ENCODE measurements at places on chromosomes 3 and 15.

GRCh38 chr15:58967479-58967878 lies 20.0 kb upstream of the RNF111 start:
- no peak for DNase-seq

DNA sequence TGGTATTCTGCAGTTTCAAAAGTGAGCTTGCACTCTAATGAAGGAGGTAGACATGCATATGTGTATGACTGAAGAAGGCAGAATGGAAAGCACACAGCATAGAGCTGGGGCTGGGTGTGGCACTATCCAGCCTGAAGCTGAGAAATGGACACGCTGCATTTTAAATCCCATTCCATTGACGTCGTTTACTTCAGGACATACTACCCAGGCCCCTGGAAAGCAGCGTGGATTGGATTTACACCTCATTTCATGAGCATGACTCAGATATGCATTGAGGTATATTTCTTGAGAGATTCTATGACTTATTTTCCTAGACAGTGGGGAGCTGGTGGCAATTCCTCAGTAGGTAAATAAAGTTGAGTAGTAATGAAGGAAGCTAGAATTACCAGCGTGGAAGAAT lies 101.4 kb downstream of the ABI3BP start:
- no peak for DNase-seq

DNA sequence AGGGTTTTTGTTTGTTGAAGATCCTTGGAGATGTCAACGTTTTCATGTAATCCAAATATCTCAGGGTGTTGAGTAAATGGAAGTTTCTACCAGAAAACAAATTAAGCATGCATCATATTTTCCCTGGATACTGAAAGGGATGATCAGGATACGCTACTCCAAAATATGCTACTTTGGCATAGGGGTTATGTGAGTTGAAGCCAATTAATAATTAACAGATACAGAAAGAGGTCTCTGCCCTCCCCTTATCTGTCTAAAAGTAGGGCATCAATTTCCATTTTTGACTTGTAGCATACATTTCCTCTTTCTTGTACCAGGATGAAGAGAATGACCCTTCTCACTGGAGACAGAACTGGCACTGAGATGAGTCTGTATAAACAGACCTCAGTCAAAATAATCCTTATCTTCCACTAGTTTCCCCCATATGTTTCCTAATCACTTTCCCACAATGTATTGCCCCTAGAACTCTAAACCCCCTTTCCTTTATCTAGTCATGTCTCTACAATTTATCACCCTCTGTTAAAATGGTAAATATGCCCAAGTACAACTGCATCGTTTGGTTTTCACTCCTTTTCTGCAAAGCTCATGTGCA lies 17.4 kb upstream of the ASB14 start:
- no peak for DNase-seq

DNA sequence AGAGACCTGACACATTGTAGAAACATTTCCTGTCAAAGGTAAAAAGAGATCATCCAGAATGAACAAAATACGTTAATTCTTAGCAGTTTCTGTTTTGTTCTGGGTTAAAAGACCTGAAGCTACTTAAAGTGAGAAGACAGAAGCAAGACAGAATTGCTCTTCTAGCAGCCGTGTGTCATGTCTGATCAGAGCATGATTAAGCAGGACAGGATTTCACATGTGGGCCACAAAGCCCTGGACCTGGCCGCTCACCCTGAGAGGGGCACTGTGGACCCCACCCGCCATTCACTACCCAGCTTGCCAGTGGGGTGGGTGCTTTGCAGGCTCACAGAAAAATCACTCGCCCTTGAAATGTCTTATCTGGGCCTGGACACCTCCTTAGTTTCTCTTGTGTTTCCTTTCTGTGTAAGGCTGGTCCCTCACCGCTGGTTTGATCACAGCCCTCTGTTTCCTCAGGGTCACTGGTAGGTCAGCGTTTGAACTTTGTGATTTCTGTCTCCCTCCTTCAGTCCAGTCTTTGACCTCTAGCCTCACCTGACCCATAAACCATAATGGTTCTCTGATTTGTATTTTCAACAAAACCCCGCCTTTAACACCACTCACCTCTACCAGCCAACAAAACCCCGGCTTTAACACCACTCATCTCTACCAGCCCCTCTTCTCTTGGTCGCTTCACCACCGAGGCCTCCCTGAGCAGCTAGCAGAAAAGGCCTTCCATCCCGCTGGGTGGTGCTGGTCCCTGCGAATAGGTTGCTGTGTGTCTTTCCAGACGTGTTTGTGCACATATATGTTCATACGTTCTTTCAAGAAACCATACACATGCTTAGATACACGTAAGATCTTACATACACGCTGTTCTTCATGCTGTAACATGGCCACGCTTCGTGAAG lies 185.0 kb downstream of the OR4M2 start:
- DNase-seq, result no peak

GRCh38 chr3:25166016-25166415 lies 262.0 kb upstream of the RARB start:
- DNase-seq, result no peak

GRCh38 chr3:7265736-7266135 lies 404.8 kb downstream of the GRM7 start:
- no peak for DNase-seq

DNA sequence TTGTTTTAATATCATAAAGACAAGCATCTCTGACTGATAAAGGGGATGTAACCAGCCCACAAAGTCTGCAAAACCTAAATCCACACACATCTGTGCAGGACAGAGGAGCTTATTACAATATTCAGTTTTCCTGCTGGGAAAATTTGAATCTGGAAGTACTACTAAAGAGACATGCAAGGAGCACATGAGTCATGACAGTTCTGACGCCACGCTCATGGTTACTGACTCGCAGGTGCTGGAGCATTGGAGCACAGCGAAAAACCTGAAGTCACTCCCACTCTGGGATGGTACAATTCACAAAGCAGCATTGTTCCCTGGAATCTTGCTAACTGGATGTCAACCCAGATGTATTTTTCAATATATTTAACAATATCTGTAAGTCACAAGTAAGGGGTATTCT lies 7.6 kb upstream of the ISL2 start:
- no peak for DNase-seq

- DNase-seq, result no peak
Measured at GRCh38 chr3:31354373-31354772, 178.4 kb upstream of the STT3B start.

DNA sequence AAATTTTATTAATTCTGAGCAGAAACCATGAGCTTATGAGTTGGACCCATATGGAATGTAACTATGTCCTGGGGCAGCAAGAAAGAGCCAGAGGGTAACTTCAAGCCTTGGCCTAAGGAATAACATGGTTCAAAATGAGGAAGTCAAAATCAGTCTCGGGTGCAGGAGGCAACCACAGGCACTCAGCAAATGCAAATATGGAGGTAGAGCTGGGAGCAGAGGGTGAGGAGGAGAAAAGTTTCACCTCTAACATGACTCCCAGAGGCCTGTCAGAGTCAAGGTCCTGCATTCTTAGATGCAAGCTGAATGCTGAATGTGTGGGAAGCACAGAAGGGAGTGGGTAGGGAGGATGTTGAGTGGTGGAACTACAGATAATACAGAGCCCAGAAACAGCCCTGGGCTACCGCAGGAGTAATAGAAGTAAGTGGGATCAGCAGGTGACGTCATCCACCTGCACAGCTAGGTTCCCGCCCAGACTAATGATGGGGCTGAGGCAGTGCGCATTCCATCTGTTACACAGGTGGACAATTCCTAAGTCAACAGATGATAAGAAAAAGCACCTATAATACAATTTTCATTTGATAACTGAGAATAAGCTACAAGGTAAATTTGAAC lies 279.8 kb upstream of the ARRDC4 start:
- no peak for DNase-seq

DNA sequence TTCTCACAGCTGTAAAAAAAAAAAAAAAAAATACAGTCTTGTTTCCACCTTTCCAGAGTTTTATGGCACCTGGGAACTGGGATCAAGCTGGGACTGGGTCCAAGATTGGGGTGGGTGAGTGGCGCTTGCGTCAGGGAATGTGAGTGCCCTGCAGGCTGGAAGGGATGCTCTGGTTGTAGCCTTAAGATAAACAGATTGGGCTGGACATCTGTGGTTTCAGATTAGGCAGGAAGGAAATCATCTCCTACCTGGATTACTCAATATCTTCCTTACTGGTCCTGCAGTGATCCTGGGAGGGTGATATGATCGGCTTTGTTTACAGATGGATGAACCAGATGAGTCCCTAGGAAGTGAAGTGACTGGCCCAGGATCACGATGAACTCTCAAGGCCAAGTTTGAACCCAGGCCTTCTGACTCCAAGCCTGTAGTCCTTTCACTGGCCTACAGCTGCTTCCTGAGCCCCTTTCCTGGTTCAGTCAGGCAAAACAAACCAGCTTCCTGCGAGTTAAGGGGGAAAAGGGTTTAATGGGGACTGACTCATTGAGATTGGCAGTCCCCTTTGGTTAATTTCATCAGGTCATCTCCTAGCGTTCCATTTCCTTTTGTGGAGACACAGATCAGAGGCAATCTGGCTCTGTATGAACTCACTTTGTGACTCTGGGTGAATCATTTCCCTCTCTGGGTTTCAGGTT lies 179.8 kb downstream of the THSD4 start:
- DNase-seq, result no peak

DNA sequence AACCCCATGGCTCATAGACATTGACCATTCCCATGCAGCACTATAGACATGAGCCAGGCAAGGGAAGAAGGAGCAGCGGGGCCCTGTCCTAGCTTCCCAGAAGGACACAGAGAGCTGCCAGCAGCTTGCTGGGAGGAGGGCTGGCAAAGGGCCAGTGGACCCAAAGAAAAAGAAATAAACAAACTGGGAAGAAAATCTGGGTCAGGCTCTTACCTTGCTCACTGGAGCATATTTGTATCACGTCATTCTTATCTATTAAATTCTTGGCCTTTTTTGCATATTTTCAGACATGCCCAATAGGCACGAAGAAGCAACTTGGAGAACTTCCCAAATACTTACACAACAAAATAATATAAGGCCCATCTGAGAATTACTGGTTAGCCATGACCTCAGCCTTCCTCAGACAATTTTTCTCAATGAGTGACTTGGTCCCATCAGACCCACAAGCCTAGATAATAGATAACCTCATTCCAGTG lies 28.4 kb downstream of the RASGRP1 start:
- DNase-seq, result no peak

GRCh38 chr3:23676093-23676492 lies 129.7 kb upstream of the UBE2E1 start:
- no peak for DNase-seq

- no peak for DNase-seq
Measured at GRCh38 chr3:149090907-149091306, 4.6 kb upstream of the HLTF start.

- DNase-seq, result no peak
Measured at GRCh38 chr3:126468028-126468891, 7.4 kb downstream of the ZXDC start.

- DNase-seq, result no peak
Measured at GRCh38 chr3:148175214-148175613, 522.5 kb upstream of the AGTR1 start.

- DNase-seq, result no peak
Measured at GRCh38 chr3:28050885-28051284, 190.5 kb upstream of the CMC1 start.

GRCh38 chr3:30662836-30663235 lies 56.4 kb downstream of the TGFBR2 start:
- no peak for DNase-seq

- no peak for DNase-seq
Measured at GRCh38 chr15:87354661-87355410, 901.7 kb downstream of the NTRK3 start.

DNA sequence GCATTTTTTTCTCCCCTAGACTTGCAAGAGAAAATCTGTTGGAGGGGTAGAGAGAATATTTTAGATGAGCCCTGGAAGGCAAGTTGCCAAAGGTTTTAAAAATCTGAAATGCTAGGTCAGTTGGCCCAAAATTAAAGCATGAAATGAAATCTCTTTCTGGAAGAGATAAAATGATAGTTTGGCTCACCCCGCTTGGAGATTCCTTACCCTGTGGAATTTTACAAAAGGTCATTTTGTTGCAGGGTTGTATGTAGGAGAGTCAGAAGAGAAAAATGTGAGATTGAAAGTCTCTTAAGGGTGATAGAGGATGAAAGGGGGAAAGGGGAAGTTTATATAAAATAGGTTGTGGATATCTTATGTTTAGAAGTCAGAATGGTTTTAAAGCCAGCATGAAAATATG lies 277.8 kb downstream of the CD47 start:
- DNase-seq, result no peak

DNA sequence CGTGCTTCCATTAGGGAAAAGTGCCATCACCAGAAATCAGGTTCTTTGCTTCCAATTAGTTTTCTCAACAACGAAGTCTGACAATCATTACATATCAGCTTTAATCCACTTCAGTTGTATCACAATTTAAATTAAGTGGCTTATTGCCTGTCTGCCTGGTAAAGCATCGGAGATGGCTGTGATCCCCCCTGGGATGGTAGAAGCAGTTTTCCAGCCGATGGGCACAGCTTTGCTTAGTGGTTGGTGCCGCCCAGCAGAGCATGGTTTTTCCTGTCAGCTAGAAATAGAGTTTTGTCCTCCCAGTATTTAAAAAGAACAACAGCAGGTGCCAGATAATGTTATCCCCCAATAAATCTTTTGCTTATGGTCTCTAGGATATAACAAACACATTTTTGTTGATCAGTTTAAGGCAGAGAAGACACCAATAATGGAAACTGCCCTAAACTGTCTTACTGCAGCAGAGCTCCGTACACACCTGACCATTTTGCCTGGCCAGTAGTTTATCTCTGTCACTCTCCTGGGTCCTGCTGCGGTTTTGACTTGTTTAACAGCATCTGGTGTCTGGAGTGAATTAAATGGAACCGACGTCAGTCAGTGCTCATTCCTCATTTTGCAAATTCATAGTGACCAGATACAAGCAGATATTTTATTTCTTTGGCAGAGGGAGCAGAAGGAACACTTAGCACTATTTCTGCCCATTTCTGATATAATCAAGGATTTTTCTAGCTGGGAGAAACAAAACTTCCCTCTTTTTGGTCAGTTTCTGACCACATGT lies 79.1 kb downstream of the SLC49A4 start:
- no peak for DNase-seq

DNA sequence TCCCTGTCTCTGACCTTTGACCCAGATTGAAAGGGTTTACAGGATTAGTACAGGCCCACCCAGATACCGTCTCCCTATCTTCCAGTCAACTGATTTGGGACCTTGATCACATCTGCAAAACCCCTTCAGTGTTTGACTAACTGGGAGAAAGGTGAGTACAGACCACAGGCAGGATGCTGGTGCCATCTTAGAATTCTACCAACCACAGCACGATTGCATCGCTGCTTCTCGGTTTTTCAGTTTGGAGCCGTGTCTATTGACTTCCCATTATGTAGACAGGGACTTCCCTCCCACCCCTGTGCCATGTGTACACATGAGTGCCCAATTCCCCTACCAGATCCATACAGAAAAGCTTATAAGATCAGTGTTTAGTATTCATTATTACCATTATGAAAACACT lies 6.6 kb upstream of the KLF13 start:
- DNase-seq, result no peak

GRCh38 chr15:62417439-62417838 lies 252.4 kb upstream of the C2CD4B start:
- no peak for DNase-seq

- no peak for DNase-seq
Measured at GRCh38 chr3:60046210-60046609, 996.4 kb upstream of the CFAP20DC start.

- no peak for DNase-seq
Measured at GRCh38 chr15:69579950-69580618, 127.5 kb downstream of the RPLP1 start.

Measured in activated T-helper 9 cell treated with anti-CD3 and anti-CD28 coated beads, Interleukin-2, amount 50 U/mL, for 16 hours (primary cell).